ENCODE measurements at places on chromosomes 3 and 15. TPM values are rescaled to one million over a fixed set of nuclear protein-coding genes. Genes with fewer than 3 reads are reported as not detected.

- no peak for DNase-seq
Measured at GRCh38 chr3:61938878-61939549, 377.6 kb downstream of the PTPRG start.

DNA sequence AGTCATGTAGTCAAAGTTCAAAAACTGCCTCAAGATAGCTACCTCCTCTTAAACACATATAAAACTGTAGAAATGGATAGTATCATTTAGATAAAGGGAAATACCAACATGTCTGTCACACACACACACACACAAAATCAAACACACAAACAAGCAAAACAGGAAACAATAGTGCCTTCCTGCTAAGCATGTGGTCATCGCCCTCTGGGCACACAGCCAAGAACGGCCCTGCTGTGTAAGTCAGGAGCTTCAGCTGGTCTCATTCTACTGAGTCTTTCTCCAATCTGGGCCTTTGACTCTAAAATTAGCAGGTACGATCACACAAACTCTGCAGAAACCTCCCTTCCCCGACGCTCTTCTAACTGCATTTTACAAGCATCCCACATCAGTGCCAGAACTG, 272.2 kb upstream of the CHRNA7 start:
- DNase-seq: no peak

- DNase-seq: no peak
Measured at GRCh38 chr15:31179693-31180092, 78.2 kb upstream of the TRPM1 start.

DNA sequence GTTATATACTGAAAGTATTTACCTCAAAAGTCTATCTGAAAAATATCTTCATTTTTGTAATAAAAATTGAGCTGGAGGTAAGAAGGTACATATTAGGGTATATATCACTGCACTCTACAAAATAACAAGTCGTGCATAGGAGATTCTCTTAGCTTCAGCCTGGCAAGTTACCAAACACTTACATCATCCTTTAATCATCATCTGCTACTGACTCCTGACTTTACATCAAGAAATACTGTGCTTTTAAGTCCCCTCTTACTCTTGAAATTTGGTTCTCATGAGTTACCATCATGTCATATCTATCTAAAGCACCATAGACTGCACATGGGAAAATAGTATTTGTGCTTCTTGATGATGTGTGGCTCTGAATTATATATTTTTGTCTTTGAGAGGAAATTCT, 50.8 kb downstream of the LYSMD4 start:
- DNase-seq: no peak

DNA sequence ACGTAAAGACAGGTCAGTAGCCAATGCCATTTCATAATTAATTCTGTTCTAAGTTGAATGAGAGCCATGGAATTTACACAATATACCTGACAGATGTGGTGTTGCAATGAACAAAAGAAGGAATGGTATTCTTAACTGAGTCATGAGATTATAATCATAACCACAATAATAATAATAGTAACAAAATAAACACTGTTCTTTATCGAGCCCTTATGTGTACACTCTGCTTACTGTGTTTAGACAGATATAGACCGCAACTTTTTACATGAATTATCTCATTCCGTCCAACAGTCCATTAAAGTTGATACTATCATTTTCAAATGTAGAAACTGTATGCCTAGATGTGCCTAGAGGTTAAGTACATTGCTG, 28.2 kb upstream of the SCAANT1 start:
- no peak for DNase-seq

- DNase-seq: peak; percentile 72
Measured at GRCh38 chr15:42070279-42070975, 23.9 kb downstream of the PLA2G4D start.

GRCh38 chr3:196518966-196519717, 4.0 kb upstream of the SMCO1 start:
- no peak for DNase-seq

Gene PPM1L
- total RNA-seq: 14.2 TPM

GRCh38 chr15:91568036-91568435, 285.5 kb upstream of the SLCO3A1 start:
- no peak for DNase-seq

GRCh38 chr3:112709911-112710310, 69.0 kb upstream of the CCDC80 start:
- DNase-seq: no peak

Data from vagina (tissue), 2 donors.